Stimulated activated CD4-positive, alpha-beta T cell treated with anti-CD3 and anti-CD28 coated beads, Interleukin-2, amount 100 ng/mL, for 24 hours (primary cell): ENCODE measurements at places on chromosomes 6 and 20.

DNA sequence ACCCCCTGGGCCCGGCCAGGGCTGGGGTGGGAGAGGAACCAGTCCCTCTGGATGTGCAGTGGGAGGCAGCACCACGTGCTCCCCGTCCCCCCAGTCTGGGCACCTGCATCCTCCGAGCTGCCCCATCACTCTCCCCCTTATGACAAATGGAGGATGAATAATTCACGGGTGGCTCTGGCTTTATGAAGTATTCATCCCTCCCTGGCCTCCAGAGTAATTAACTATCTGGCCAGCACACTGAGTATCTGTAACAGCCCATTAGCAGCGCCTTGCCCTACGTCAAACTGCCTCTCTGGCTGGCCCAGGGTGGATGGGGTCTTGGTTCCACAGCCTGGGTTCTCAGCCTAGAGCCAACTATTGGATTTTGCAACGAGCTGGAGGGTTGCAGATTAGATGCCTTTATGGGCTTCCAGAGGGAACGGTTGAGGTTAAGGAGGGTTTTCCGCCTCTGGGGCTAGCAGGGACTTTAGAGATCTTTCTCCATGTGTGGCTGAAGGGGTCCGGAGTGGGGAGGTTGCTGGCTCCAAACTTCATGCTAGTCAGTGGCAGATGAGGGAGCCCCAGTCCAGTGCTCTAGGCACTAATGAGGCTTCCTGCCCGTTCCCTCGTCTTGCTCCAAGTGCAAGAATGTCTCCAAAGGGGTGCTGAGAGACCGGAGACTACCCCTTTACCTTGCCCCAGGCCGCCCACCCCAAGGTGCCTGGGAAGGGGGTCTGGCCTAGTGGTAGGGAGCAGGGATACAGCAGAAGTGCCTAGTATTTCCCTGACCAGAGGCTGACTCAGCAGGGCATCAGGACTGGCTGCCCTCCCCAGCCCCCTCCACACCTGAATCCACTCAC is 53.5 kb upstream of the MLN start:
- no peak for DNase-seq

DNA sequence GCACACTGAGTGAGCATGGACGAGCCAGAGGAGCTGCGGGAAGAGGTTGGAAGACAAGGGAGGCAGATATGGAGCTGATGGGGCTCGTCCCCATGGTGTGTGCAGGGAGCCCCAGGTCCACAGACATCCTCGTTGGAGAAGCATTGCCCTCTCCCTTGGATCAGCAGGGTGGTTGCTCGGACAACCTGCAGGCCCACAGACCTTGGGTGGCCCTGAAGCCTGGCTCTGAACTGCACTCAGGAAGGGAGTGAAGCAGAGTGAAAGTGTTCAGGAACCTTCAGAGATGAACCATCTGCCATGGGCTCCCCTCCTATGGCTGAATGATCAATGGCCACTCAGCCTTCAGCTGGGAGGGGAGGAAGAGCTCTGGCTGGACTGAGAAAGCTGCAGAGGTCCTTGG is 43.3 kb upstream of the LRFN2 start:
- no peak for DNase-seq

- DNase-seq, result no peak
Observed at GRCh38 chr6:45477278-45477677, 99.5 kb upstream of the SUPT3H start.

GRCh38 chr6:3252861-3253596 is 5.7 kb upstream of the PSMG4 start:
- no peak for DNase-seq

DNA sequence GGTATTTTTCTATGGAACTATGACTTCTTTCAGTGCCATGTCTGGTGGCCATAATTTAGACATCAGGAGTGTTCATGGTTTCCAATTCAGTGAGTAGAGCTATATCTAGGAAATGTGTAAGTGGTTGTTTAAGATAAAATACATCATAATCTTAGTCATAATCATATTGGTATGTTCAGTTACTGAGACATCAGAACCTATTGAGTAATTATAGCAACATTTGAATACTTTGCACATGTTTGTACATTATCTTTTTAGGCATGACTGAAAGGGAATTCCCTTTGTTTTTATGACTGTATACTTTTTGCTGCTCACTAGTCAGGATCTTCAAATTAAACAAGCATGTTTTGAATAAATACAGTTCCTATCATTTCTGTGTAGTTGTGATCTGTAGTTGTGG is 64.0 kb downstream of the STXBP5 start:
- DNase-seq, result no peak

GRCh38 chr6:153588330-153588729 is 450.7 kb upstream of the OPRM1 start:
- no peak for DNase-seq
